ENCODE measurements at places on chromosomes 7 and 10.

DNA sequence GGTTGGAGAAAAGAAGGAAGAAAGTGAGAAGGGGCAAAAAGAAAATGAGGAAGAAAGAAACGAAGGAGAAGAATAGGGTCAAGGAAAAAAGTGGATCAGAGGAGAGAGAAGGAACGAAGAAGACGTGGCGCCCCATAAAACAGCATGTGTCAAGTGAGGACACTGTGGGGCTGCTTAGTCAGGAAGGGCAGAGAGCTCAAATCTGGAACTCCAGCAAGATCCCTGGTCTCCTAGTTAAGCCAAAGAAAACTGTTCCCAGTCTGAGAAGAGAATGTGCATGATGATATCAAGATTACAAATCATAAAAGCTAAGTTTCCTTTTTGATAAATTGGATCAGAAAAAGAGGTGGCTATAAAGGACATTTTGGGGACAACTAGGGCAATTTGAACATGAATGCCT is 33.0 kb downstream of the CREB3L2 start:
- DNase-seq: no peak

DNA sequence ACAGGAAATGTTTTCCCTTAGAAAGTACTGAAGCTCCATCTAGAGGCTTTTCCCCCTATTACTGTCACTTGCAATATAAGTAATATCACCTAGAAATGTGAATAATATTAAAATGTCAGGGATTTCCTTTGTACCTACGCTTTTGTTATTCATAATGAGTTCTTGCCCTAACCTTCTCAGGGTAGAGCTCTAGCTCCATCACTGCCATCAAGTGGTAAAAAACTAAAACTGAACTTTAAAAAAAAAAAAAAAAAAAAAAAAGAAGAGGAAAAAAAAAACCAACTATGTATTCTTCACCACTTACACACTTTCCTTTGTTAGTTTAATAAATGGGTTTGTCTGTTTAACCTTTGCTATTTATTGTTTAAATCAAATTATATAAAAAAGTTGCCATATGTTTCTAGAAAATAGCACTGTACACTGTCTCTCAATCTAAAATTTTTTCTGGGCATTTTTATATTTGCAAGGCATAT is 49.9 kb downstream of the DNAJC1 start:
- DNase-seq: no peak

DNA sequence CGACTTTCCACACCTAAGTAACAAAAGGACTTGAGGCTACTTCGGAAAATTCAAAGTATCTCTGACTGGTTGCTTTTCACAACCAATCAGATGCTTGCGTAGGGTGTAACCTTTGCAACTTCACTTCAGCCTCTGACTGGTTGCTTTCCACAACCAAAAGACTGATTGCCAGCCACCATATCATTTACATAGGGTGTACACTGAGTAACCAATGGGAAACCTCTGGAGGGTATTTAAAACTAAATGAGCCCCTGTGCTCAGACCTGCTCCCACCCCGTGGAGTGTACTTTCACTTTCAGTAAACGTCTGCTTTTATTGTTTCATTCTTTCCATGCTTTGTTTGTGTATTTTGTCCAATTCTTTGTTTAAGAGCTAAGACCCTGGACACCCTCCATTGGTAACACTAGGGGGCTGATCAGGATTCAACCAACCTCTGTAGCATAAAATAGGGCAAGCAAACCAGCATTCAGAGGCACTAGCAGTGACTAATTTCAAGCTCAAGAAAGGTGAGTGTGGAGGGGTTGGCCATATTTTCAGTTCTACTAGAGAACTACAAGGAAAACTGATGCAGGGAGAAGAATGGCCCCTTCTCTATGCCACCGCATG is 390.8 kb downstream of the POM121L12 start:
- no peak for DNase-seq

GRCh38 chr10:33376476-33376875 is 42.0 kb upstream of the NRP1 start:
- DNase-seq: no peak

DNA sequence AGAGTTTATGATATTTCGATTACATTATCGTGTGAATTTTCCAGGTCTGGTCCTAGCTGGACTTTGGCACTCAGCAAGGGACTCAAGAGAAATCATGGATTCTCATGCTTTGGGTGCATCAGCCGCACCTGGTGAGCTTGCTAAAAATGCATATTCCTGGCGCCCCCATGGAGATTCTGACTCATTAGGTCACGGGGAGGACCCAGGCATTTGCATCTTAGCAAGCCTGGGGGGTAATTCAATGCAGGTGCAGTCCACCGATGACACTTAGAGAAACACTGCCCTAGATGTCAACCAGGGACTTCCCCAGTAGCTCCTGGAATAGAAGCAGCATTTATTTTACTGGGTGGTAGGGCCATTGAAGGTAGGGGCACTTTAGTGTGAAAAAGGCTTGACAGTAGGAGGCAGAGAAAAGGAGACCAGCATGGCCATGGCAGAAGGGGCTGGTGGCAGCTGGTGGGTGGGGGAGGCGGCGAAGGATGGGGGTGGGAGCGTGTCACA is 29.9 kb upstream of the PDCD4 start:
- DNase-seq: no peak

DNA sequence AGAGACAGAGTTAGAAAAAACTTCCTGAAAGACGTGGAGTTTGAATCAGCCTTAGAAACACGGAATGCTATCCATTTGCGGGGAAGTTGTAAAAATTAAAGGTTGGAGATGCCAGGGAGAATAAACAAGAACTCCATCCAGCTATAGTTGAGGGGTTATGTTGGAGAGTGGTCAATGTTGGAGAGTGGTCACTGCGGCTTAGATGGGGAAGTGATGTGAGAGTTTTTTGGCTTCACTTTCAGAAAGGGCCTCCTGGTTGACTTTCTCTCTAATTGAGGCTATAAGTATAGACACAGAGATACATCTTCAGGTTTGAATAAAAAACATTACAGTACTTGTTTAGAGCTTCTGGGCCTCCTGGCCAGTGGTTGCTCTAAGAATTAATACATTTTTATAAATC is 675 bp downstream of the CC2D2B start:
- no peak for DNase-seq

DNA sequence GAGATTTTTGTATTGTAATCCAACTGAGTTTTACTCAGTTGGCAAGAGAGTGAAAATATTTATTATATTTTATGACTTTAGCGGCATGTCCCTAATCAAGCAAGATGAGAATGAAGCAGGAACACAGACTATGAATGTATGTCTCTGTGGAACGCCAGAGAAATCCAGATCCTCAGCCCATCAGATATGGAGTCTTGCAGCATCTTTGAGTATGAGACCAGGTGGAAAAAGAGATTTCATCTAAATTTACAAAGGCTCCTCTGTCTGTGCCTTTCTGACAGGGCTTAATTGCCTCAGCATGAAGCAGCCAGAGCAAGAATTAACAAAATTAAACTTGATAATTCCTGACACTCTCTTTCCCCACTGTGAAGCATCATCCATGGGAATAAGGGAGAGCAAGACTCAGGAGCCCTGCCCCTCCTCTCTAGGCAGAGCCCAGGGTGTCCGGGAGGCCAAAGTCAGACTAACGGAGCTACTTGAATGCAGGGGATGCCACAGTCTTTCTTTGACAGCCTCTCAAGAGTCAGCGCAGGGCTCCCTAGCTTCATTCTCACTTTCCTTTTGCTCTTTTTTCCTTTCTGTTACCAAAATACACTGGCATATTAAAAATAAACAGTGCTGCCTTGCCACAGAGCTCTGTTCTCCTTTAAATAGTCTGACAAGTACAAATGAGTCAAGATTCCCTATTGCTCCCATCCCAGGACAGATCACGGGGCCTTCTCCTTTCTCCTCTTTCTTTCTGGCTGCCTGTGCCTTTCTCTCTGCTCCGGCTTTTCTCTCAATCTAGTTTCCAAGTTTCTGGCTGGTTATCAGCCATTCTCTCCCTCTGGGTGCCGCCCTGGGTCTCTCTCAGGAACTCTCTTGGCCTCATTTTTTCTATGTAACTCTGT is 132.2 kb upstream of the INHBA start:
- DNase-seq: no peak

DNA sequence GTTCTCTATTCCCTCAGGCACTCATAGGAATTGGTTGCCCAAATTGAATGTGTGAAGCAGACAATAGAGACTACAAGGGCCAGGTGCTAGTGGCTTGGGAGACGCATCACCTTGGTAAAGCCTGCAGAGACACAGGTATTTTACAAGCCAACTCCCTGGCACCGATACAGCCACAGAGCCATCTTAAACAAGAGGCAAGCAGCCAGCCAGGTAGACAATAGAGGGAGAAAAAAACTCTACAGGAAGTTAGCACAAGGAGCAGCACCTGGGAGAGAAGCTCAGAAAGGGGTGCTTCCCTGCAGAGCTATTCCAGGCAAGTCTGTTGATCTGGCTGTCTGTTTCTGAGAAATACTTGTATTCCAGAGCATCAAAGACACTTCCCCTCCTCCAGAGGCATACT is 43.0 kb upstream of the CDK1 start:
- no peak for DNase-seq

DNA sequence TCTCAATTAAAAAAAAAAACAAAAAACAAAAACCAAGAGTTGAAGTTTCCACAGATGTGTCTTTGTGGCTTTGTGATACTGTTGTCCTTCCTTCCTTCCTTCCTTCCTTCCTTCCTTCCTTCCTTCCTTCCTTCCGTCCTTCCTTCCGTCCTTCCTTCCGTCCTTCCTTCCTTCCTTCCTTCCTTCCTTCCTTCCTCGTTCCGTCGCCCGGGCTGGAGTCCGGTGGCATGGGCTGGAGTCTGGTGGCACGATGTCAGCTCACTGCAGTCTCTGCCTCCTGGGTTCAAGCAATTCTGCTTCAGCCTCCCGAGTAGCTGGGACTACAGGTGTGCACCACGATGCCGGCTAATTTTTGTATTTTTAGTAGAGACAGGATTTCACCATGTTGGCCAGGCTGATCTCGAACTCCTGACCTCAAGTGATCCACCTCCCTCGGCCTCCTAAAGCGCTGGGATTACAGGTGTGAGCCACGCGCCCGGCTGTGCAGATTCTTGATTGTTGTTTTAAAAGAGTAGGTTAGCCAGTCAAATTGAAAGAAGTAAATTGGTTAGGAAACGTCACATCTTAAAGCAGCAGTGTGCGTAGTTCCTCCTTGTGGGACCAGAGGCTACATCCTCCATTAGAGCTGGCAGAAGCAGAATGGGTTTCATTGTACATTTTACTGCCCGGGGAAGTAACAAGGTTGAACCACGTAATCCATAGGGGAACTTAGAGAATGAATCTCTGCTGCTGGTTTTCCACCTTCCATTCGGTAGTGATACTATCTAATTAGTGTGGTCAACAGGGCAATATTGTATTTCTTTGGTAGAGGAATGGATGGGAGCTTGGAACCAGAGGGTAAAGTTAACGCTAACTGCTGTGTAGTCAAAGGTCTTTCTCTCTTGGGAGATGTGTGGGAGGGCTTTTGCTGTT is 20.6 kb downstream of the DNAJB6 start:
- DNase-seq: no peak

GRCh38 chr10:11678074-11678793 is 63.9 kb upstream of the ECHDC3 start:
- DNase-seq: no peak

DNA sequence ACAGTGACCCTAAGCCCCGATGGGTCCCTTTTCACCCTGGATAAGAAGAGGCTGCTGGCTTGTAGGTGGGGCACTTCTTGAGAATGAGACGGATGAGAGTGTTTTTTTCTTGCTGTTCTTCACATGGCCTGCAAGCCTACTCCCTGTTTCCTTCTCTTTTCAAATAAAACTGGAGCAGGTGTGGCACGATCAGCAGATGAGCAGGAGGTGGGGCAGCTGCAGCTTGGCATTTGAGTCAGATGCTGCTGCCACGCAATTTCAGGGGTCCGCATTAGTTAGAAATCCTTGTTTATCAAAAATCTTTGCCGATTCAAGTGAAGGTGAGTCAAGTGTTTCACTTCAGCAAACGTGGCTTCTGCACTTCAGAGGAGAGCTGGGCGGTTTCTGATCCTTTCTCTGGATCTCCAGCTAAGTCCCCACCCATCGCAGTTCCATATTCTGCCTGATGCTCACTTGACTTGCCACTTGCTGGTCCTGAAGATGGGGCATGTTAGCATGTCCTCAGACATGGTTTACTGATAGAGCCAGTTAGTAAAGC is 20.8 kb downstream of the WDFY4 start:
- no peak for DNase-seq

DNA sequence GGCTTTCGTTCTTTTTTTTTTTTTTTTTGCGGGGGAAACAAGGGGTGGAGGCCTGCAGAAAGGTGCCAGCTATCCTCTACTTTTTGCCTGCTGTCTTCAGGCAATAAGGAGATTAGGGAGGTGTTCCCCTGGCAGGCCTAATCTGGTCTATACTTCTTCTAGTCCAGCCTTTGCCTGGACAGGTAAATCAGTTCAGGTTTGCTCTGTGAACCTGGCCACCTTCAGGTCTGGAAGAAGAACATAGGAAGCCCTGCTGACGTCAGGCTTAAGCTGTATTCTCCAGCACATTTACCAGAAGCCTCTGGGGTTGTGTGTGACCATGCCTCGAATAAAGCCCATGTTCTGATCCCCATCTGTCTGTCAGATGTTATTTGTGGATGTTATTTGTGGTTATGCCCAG is 115.4 kb downstream of the SDK1 start:
- DNase-seq: no peak

DNA sequence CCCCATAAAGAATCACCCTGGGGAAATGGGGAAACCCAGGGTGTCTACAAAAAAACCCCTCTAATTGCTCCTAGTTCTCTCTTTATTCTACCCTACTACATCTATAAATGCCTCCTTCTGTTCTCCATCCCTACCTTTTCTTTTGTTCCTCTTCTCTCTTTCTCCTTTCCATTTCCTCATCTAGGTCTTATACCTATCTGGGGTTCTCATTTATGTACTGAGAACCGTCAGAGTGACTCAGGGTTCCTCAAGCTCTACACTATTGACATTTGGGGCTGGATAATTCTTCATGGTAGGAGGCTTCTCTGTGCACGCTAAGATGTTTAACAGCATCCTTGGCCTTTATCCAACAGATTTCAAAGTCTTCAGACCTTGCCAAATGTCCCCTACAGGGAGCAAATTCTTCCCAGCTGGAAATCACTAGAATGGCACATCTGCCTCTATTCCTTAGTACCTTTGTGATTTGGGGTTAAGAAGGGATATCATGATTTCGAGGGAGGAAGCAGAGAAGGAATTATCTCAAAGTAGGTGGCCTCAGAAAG is 137.4 kb upstream of the PTN start:
- DNase-seq: no peak

DNA sequence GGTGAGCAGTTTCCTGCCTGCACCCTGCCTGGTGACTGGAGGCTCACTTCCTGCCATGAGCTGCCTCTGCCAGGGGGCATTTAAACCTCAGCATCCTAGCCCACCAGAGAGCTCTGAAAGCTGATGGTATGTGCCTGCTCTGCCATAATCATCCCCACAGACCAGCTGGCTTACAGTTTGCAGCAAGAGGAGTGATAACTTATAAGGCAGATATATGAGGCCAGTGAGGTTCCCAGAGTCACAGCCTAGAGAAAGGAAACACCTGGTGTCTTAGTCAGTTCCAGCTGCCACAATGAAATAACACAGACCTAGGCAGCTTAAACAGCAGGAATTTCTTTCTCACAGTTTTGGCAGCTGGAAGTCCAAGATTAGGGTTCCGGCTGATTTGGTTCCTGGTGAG is 232.0 kb downstream of the PAXIP1 start:
- no peak for DNase-seq

DNA sequence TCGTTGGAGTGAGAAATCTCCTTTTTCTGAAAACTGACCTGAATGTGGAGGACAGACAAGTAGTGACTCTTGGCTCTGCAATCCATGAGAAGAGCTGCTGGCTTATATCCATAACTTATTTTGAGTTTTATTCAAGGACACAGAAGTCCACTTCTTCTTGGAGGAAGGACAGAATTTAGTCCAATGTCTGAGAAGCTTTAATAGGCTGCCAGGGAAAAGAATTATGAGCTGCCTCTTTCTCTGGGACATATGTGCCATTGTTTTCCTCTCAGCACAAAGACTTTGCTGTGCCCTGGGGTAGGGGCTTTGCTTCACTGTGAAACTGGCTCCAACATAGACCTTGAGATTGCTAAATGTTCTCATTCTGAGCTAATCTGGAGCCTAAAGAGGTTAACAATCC is 20.5 kb upstream of the AOC1 start:
- no peak for DNase-seq

Measured in CD8-positive, alpha-beta T cell (primary cell).